ENCODE measurements at places on chromosomes 5 and 9. TPM values are rescaled to one million over a fixed set of nuclear protein-coding genes. Genes with fewer than 3 reads are reported as not detected.

C9orf40 gene
- 7.3 TPM for total RNA-seq

GARIN3 gene
- not detected for total RNA-seq

WDR31 gene
- 0.67 TPM for total RNA-seq

RASEF gene
- not detected for total RNA-seq

IFNA2 gene
- not detected for total RNA-seq

SPINK5 gene
- not detected for total RNA-seq

SLCO6A1 gene
- total RNA-seq, result not detected

HDHD3 gene
- total RNA-seq, result 6.8 TPM

ARSK gene
- total RNA-seq, result 9.4 TPM

GRM6 gene
- total RNA-seq, result not detected

TOMM5 gene
- total RNA-seq, result 209 TPM

LCN12 gene
- total RNA-seq, result not detected

MLLT3 gene
- total RNA-seq, result 10.0 TPM

TCF7 gene
- total RNA-seq, result 2.7 TPM

GPR150 gene
- 0.59 TPM for total RNA-seq

IL9 gene
- total RNA-seq, result not detected

FSD1L gene
- total RNA-seq, result 1.0 TPM

RALGPS1 gene
- 0.67 TPM for total RNA-seq

TUSC1 gene
- 10.7 TPM for total RNA-seq

GAS1 gene
- 16.1 TPM for total RNA-seq

OLFM1 gene
- 0.17 TPM for total RNA-seq

LCN15 gene
- not detected for total RNA-seq

SLC25A2 gene
- total RNA-seq, result not detected

BNC2 gene
- 23.9 TPM for total RNA-seq

PCDHGA2 gene
- total RNA-seq, result 0.50 TPM

AQP7 gene
- total RNA-seq, result not detected

MARCOL gene
- total RNA-seq, result not detected

TMEM174 gene
- total RNA-seq, result not detected

ZNF883 gene
- total RNA-seq, result 1.7 TPM

RLN2 gene
- total RNA-seq, result not detected

ST6GALNAC6 gene
- total RNA-seq, result 49.1 TPM

TRIP13 gene
- total RNA-seq, result 53.3 TPM

KCNV2 gene
- not detected for total RNA-seq

RRAGA gene
- total RNA-seq, result 81.0 TPM

SPATA31D4 gene
- total RNA-seq, result not detected

DIRAS2 gene
- total RNA-seq, result not detected

ASB6 gene
- total RNA-seq, result 23.5 TPM

TTC16 gene
- total RNA-seq, result not detected

ACOT12 gene
- total RNA-seq, result 0.84 TPM

PCDHGB6 gene
- total RNA-seq, result 1.3 TPM

PFN3 gene
- not detected for total RNA-seq

CHSY3 gene
- total RNA-seq, result 2.4 TPM

DMRT2 gene
- total RNA-seq, result not detected

RANBP3L gene
- not detected for total RNA-seq

ZNF483 gene
- total RNA-seq, result 0.17 TPM

IL7R gene
- total RNA-seq, result 14.0 TPM

PDZD2 gene
- 1.3 TPM for total RNA-seq

NR2F1 gene
- total RNA-seq, result 95.8 TPM

HTR4 gene
- not detected for total RNA-seq

HACD4 gene
- 4.4 TPM for total RNA-seq

GABRB2 gene
- not detected for total RNA-seq

PKD2L2 gene
- total RNA-seq, result not detected

OGN gene
- 0.17 TPM for total RNA-seq

LMX1B gene
- total RNA-seq, result not detected

SLC46A2 gene
- total RNA-seq, result not detected

INSL4 gene
- total RNA-seq, result not detected

Measured in bronchus fibroblast of lung (primary cell).